Forelimb muscle (tissue), 1 donor: ENCODE measurements at places on chromosomes 16 and 17.
A peak's percentile ranks its signal among the peaks of the same experiment; 100 is the strongest.

GRCh38 chr16:89881368-89881730 lies 8.0 kb downstream of the TCF25 start:
- DNase-seq: no peak

- DNase-seq: no peak
Measured at GRCh38 chr17:38605411-38605840, 326 bp downstream of the SRCIN1 start.

GRCh38 chr17:12655936-12656335 lies 9.8 kb upstream of the MYOCD start:
- no peak for DNase-seq

GRCh38 chr17:59800530-59800942 lies 92.2 kb downstream of the TUBD1 start:
- no peak for DNase-seq

DNA sequence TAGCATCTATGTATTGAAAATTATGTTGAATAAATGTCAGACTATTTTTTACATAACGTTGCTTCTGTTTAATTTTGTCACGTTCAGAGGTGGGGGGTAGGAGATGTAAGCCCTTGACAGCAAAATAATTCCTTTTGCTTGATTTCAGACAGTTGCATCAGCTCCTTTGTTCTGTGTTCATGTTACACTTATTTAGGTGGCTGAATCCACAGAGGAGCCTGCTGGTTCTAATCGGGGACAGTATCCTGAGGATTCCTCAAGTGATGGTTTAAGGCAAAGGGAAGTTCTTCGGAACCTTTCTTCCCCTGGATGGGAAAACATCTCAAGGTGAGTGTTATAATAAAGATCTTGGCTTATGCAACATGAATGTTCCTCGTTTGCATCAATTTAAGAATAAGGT lies 4.5 kb downstream of the HERPUD1 start:
- DNase-seq: no peak

DNA sequence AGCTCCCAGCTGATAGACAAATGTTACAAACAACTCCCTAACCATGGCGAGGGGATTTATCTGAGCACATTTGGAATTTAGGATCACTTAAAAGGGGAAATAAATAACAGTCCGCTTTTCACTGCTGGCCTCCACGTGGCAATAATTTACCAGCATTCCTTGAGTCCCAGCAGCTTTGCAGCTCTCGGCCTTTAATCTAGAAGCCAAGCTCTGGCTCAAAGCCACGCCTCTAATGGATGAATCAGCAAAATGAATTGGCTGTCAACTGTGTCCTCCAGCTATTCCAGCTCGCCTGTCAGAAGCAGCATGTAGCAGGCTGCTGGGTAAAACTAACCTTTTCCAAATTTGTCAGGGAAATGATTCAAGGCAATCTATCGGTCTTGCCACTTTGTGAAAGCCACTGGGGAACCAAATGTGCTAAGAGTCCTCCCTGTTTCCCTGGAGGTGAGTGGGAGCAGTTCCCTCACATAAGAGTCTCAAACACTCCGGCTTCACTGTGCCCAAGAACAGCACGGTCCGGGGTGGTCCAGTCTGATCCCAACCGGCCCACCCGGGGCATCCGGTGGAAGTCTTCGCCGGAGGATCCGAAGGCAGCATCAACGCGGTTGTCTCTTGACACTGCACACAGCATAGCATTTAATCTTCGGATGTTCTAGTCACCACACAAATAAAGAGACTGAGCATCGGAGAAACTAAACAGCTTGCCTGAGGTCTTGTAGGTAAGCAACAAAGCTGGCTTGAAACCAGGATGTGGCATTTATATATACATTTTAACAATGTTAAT lies 143.3 kb downstream of the PARN start:
- DNase-seq: peak; percentile 44

DNA sequence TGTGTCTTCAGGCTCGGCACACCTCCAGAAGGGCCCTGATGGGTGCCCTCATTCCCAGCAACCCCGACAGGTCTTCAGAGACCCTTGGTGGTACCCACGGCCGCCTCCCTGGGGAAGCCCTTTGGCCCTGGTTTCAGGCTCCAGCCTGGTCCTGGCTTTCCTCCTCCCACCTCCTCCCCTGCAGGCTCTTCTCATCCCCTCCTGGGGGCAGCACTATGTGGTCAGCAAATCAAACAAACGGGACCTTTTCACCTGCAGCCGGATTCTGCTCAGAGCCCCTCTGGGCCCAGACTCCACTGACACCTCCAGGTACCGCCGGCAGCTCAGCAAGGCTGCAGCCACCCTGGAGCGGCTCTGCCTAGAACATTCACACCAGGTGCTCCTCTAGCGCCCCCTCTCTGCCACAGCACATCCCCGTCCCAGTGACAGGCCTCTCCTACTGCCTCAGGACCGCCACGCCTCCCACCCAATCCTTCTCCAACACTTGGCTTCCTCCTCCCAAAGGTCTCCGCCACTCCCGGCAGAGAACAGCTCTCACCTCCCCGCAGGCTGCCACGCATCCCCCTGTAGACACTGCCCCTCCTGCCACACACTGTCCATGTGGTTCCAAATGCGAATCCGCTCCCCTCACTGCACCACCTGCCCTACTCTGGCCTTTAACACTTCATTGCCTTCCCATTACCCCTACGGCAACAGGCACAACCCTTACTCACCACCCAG lies 12.0 kb downstream of the CORO7 start:
- no peak for DNase-seq

DNA sequence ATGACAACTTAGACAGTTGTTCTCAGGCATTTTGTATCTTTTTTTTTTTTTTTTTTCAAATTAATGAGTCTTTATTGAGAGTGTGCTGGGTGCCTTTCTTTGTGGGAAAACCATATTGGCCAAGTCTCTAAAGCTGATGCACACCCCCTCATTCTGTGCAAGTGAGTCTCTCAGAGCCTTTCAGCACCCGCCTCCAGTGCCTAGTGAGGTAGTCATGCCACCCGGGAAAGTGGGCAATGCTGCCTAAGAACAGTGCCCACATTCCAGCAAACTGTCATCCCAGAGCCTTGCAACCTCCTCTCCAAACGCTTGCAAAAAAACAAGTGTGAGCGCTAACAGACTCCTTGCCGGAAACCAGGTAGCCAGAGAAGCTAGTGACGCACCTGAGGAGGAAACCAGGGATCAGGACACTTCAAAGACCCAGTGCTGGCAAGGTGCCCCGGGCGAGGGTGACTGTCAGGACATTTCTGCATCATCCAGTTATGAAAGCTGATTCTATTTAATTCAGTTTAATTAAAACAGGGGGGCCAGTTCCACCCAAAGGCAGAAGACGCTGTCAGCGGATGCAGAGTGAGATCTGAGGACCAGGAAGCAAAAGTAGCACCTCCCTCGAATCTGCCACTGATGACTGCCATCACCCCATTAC lies 34.9 kb downstream of the SMARCE1 start:
- no peak for DNase-seq

DNA sequence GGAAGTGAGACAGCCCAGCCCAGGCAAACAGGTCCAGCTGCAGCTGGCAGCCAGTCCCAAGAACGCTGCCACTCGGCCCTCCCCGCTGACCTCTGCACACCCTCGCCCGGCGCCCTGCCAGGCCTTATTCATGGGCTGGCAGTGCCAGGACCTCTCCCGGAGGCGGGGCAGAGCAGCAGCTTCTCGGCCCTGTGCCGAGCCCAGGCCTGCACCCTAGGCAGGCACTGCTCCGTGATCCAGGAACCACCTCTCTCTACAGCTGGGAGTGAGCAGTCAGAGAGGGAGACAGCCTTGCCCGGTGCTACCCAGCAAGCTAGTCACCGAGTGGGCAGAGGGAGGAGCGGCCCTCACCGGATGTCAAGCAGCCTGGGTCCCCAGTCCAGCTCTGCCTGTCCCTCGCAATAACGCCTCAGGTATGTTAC lies 79.9 kb upstream of the CBX4 start:
- DNase-seq: no peak

DNA sequence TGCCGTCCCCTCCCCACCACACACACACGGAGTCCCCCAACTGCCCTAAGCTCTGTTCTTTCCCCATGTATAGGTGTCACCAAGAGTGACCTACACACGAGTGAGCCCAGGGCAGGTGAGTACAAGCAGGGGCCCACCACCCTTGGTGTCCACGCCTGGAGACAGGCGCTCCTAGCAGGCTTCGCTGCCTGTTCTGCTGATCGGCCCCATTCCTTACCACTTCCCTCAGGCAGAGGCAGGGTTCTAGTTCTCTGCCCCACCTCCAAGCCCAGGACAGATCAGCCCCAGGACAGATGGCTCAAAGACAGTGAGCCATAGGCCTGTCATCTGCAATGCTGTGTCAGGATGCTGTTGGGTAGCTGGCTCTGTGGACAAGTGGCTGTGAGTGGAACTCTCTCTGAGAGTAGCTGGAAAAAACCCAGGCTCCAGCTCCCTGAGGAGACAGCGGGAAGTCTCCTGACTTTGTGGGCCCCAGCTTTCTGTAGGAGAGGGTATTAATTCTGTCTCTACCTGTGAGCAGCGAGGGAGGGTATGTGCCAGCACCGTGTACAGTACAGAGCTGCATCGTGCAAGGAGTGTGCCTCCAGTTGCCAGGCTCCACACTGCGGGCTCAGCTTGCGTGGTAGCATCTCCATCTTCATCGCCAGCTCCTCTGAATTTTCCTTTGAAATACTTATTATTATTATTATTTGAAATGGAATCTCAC lies 897 bp downstream of the TP53I13 start:
- DNase-seq: no peak

- DNase-seq: no peak
Measured at GRCh38 chr17:71184716-71185115, 936.1 kb upstream of the SOX9 start.

GRCh38 chr17:28472871-28473497 lies 460 bp upstream of the SLC13A2 start:
- DNase-seq: no peak

DNA sequence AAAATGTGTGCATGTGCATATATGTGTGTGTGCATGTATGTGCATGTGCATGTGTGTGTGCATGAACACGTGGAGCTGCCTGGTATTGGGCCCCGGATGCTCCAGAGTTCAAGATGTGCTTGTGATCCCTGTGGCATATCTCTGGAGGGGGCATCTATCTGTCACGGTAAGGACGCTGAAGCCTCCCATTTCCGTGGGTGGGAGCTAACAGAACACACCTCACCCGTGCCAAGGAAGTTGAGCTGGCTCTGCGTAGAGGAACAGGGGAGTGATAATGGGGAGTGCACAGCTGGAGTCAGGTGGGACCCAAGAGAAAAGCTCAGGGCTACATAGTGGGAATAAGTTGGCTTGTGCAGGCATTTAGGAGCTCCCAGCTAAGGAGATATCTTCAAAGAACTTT lies 12.7 kb downstream of the ELMO3 start:
- DNase-seq: no peak

DNA sequence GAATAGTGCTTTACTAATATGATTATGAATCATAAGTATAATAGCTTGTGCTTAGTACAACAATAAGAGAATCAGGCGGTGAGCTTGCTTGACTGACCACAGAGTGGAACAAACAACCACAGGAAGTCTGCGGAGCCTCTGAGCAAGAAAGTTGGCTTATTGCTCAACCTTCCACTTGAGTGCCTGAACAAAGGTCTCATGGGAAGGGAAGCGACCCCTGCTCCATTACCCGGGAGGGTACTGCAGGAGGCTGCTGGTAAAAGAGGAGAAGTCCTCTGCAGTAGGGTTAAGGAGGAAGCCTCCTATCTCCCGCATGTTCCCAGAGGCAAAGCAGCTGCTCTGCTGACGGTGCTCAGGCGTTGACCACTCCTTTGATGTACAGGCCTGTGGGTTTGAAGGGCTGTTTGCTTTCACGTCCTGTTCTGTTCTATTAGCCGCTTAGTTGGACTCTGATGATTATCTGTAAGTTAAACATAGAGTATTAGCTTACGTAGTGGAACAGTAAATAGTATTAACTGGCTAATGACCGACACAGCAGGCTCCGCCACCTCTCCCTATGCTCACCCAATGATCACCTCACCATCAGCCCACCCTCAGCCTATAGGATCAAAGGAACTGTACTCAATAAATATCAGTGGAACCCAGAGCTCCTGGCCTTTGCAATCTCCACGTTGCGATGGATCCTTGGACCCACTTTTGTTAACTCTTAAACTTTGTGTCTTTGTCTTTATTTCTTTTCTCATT lies 17.5 kb downstream of the ALOX15B start:
- DNase-seq: no peak

DNA sequence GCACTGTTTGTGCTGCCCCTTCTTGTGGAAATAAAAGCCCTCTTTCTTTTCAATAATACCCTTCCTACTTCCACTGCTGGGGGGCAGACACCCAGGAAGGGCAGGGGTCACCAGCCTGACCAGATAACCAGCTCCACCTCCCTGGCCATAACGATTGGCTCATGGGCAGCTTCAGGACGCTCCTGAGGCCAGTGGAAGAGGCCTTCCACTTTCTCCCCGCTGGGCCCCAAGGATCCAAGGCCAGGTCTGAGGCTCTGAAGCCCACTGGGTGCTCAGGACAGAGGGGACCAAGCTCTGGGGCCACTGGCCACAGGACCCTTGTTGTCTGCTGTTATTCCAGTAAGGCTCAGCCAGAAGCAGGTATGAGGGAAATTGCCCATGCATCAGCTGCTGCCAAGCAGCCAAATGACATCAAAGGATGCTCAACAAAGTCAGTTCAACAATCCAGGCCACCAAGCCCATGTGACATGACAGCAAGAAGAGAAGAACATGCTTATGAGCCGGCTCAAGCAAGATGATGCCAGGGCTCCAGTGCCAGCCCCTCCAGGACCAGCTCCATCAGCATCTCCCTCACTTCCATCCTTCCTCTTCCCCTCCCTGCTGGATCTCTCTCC lies 238.8 kb downstream of the ZNF423 start:
- no peak for DNase-seq

DNA sequence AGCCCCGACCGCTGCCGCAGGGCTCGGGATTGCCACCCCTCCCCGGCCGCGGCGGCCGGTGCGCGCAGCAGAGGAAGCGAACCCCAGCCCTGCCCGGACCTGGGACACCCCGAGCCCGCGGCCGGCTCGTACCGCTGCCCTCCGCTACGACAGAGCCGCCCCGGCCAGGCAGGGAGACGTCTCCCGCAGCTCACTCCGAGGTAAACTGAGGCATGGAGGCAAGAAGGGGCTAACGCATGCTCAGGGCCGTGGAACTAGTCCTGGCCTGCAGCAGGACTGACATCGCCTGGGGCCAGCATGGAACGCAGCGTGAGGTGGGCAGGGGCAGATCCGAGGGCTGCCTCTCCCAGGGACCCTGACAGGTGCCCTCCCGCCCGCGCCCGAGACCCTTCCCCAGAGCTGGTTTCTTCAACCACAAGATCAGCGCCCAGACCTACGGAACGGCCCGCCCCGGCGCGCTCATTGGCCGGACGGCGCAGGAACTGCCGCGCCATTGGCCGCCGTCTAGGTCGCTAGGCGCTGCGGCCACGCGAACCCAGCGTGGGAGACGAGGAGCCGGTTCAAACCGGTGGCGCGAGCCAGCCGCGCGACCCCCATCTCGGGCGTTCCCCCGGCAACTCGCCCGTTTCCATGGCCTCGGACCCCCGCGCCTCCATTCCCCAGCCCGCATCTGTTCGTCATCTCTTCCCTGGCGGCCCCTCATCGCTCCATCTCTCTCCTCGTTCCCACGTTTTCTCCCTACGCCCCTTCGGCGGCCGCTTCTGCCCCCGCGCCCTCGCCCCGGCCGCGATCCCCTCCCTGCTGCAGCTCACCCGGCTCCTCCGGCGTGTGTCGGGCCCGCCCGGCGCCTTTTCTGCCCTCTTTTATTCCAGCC lies at the start of gene SLC43A2:
Gene SLC43A2, minus strand, starts transcription at position 853 of the 874 bp plus-strand sequence. CDS start 960 bp downstream, outside the sequence.
- no peak for DNase-seq
